Thoracic aorta (tissue), 2 donors: ENCODE measurements at places on chromosomes 12 and 14.

DNA sequence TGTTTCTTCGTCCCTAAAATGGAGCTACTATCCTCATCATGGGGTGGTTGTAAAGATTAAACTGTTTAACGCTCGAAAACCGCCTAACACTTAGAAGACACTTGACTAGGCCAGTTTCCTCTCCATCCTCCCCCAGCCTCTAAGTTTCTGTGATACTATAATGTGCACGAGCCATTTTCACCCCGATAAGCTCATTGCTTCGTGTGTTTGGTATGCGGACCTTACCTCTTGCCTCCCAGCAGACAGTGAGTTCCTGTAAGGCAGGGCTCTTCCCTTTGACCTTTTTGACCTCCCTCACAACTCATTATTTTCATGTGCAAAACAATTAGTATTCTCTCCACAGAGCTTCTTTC, 499 bp upstream of the GXYLT1 start:
- no peak for DNase-seq
- H3K27ac ChIP-seq: peak overlapping the region; percentile 75
- H3K4me1 ChIP-seq: peaks cover 26% of the 10 kb centered on the region
- H3K36me3 ChIP-seq: no peaks in the 10 kb centered on the region
- peak overlapping the region; percentile 86 for H3K4me3 ChIP-seq
- H3K27me3 ChIP-seq: no peaks in the 10 kb centered on the region

DNA sequence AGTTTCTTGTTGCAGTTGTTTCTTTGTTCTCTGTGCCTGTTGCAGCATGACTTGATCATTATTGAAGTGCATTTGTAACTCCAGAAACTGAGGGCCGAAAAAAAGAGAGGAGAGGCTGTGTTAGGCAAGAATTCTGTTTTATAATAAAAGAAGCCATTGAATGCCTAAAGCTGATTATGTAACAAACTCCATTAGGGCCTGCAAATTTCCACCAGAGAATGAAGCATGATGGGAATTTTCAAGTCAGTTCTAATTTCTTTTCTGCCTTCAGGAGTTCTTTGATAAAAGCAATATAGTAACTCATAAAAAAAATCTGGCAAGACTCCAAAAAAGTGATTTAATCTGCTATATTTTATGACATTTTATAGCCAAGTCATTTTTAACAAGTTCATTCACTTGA, 156.7 kb upstream of the RASSF8 start:
- no peaks in the 10 kb centered on the region for H3K36me3 ChIP-seq
- H3K27ac ChIP-seq: no peak overlapping the region
- H3K4me3 ChIP-seq: no peak overlapping the region
- no peaks in the 10 kb centered on the region for H3K27me3 ChIP-seq
- H3K4me1 ChIP-seq: no peaks in the 10 kb centered on the region
- no peak for DNase-seq

DNA sequence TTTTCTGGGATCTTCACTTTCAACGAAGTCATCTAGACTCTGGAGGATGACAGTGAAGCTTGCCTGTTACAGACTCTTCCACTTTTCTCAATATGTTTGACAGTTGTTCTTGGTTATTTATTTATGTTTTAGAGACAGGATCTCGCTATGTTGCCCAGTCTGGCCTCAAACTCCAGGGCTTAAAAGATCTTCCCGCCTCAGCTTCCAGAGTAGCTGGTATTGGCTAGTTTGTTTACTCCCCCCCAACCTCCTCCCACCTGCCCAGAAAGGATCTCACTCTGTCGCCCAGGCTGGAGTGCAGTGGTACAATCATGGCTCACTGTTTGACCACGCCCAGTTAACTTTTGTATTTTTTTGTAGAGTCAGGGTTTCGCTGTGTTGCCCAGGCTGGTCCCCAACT, 3.3 kb downstream of the SPATS2 start:
- H3K36me3 ChIP-seq: peaks cover 3% of the 10 kb centered on the region
- H3K27me3 ChIP-seq: no peaks in the 10 kb centered on the region
- DNase-seq: no peak
- H3K4me3 ChIP-seq: no peak overlapping the region

DNA sequence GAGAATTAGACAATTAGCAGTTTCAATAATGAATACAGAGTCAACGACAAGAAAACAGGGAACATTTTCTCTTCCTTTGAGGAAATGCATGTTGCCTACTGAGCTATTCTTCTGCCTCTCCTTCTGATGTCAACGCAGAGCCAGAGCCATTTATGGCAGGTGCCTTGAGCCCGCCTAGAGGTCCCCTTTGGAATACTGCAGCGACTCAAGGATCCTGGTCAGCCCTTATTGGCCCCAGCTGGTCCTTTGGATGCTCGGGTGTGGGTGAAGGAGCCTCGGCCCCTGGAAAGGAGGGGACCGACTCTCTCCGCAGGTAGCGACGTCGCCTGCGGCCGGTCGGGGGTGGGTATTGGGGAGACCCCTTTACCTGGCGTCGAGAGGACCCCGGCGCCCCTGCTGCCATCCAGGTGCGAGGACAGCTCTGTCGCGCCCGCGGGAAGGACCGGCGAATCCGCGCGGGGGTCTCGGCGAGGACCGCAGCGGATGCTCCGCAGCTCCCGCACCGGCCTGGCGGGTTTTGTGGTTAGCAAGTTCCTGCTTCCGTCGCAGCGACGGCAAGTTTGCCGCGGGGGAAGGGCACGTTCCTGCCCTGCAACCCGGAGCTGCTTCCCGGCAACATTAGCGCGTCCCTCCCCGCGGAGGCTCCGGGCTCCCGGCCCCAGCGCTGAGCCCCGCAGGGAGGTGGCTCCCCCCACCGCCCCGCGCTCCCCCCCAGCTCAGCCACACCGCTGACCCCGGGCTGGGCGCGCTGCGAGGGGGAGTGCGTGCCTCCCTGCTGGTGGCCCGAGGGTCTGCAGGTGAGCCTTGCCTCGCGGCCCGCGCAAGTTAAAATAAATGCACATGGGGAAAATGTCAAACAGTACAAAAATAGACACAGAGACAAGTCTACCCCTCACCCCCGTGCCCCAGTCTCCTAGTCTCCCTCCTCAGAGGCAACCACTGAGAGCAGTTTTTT, at the start of gene MANSC1:
Gene MANSC1 (minus strand): TSS at position 532 of the 955 bp plus-strand sequence. CDS start 6,928 bp downstream, outside the sequence.
- H3K27me3 ChIP-seq: no peaks in the 10 kb centered on the region
- DNase-seq: no peak
- peak within 1 kb of the TSS; percentile 87 for H3K4me3 ChIP-seq
- H3K4me1 ChIP-seq: no peaks in the 10 kb centered on the region

- no peak overlapping the region for H3K27ac ChIP-seq
- H3K36me3 ChIP-seq: no peaks in the 10 kb centered on the region
- DNase-seq: no peak
- no peaks in the 10 kb centered on the region for H3K27me3 ChIP-seq
- H3K4me1 ChIP-seq: no peaks in the 10 kb centered on the region
Measured at GRCh38 chr12:115351514-115352077, 667.6 kb upstream of the TBX3 start.

GRCh38 chr14:100296106-100296651, 10.1 kb downstream of the SLC25A29 start:
- no peak for DNase-seq
- peaks cover 13% of the 10 kb centered on the region for H3K36me3 ChIP-seq
- H3K27me3 ChIP-seq: no peaks in the 10 kb centered on the region
- peak overlapping the region; percentile 76 for H3K27ac ChIP-seq
- peaks cover 21% of the 10 kb centered on the region for H3K4me1 ChIP-seq

- H3K4me3 ChIP-seq: no peak overlapping the region
- DNase-seq: no peak
- H3K4me1 ChIP-seq: no peaks in the 10 kb centered on the region
- no peak overlapping the region for H3K27ac ChIP-seq
- H3K27me3 ChIP-seq: no peaks in the 10 kb centered on the region
- H3K36me3 ChIP-seq: no peaks in the 10 kb centered on the region
Measured at GRCh38 chr12:7788294-7788660, 925 bp upstream of the NANOG start.

- no peak overlapping the region for H3K27ac ChIP-seq
- H3K4me1 ChIP-seq: no peaks in the 10 kb centered on the region
- DNase-seq: no peak
Measured at GRCh38 chr12:1252758-1253157, 261.7 kb downstream of the ERC1 start.

- no peak for DNase-seq
- no peak overlapping the region for H3K27ac ChIP-seq
- no peaks in the 10 kb centered on the region for H3K27me3 ChIP-seq
- H3K36me3 ChIP-seq: no peaks in the 10 kb centered on the region
Measured at GRCh38 chr12:119659289-119659897, 8.5 kb upstream of the PRKAB1 start.

- H3K27ac ChIP-seq: no peak overlapping the region
- H3K36me3 ChIP-seq: no peaks in the 10 kb centered on the region
- no peaks in the 10 kb centered on the region for H3K27me3 ChIP-seq
Measured at GRCh38 chr12:104058802-104059201, 5.5 kb upstream of the HCFC2 start.

- no peak overlapping the region for H3K27ac ChIP-seq
- DNase-seq: no peak
- H3K4me3 ChIP-seq: no peak overlapping the region
- no peaks in the 10 kb centered on the region for H3K27me3 ChIP-seq
- no peaks in the 10 kb centered on the region for H3K36me3 ChIP-seq
Measured at GRCh38 chr14:53741479-53742232, 215.0 kb downstream of the BMP4 start.

DNA sequence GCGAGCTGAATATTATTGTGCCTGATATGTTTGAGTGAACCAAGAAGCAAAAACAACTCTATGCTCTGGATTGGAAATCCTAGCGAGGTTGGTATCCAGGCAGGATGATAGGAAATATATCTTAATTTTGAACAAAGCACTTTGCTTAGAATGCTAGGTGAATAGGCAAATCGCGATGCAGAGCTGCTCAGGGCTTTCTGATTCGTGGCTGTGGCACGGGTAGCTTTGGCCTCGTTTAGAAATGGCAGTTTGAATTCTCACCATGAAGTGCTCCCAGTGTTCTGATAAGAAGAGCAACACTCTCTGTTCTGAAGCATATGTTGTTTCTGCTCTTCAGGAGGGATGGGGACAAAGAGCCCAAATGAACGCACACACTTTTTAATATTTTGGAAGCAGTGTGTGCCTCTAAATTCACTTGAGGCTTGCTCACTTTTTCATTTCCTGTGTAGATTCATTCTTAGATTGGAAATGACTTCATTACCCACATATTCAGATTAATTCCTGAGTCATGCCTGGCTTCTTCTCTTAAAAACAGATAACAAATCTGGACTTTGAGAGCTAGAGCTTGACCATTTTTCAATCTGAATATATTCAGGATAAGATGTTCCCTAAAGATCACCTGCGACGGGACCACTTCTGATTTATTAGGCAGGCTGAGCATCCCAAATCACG, 200.9 kb downstream of the RPAP3 start:
- H3K27ac ChIP-seq: peak overlapping the region; percentile 66
- no peaks in the 10 kb centered on the region for H3K27me3 ChIP-seq

DNA sequence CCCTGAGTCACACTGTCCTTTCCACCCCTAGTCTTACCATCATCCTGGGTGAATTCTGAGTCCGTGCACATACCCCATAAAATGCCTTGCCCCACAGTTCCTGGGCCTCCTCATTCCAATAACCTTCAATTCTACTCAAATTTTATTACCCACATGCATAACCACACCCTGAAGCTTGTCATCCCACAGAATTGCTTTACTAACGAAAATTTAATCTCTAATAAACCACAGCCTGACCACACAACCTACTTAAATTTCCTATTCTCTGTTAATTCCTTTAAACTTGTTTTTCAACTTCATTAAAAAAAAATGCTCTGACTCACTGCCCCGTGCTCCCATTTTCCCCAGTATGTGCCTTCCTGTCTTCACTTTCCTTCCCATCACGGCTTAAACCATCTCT, 205.9 kb downstream of the PHLDA1 start:
- no peaks in the 10 kb centered on the region for H3K27me3 ChIP-seq
- DNase-seq: no peak
- H3K4me1 ChIP-seq: peaks cover 13% of the 10 kb centered on the region
- H3K4me3 ChIP-seq: no peak overlapping the region
